NAMALWA (cell line): ENCODE measurements at places on chromosomes 1 and 21.

- DNase-seq: peak; percentile 88
Measured at GRCh38 chr1:182588500-182589396, at the start of gene RNASEL. Gene RNASEL, minus strand, starts transcription at chr1:182589256. Its CDS starts 2,450 bp downstream, at chr1:182586806.

GRCh38 chr1:91635763-91636162 is 135.1 kb downstream of the CDC7 start:
- no peak for DNase-seq

GRCh38 chr1:109547463-109548320 is 723 bp upstream of the GNAI3 start:
- peak; percentile 54 for DNase-seq

DNA sequence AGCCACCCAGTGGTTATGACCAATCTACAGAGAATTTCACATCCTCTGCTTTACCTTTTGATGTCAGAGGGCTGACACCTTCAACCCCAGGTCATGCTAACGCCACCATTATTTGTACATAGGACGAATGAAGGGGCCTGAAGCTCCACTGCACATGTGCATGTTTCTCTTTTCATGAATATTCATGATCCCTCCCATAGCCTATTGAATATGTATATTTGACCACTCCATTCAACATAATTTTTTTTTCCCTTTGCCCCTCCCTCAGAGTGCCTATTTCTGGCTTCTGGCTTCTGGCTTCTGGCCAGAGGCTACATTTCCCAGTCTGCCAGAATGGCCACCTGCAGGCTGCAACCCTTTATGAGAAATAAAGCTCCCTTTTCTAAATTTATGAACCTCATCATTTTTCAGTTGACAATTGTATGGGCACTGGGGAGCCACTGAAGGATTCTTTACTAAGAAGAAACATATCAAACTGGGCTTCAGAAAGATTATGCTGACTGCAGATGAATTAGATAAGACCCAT is 406.7 kb downstream of the SIPA1L2 start:
- peak; percentile 5 for DNase-seq

DNA sequence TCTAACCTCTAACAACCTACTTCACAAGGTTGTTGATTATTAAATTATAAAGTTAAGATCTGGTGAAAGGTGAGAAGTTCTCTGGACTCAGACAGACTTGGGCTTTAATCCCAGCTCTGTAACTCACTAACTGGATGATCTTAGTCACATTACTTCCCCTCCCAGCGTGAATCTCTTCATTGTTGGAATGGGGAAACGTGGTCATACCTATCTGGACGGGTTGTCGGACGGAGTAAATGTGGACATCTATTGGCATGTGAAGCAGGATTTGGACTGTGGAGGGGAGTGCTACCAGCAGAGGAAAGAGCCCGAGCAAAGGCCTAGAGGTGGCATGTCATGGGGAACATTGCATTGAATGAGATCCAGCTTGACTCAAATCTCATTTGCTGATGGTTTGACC is 45.1 kb upstream of the RPL11 start:
- no peak for DNase-seq

GRCh38 chr1:3246251-3246650 is 177.2 kb downstream of the PRDM16 start:
- DNase-seq: no peak

DNA sequence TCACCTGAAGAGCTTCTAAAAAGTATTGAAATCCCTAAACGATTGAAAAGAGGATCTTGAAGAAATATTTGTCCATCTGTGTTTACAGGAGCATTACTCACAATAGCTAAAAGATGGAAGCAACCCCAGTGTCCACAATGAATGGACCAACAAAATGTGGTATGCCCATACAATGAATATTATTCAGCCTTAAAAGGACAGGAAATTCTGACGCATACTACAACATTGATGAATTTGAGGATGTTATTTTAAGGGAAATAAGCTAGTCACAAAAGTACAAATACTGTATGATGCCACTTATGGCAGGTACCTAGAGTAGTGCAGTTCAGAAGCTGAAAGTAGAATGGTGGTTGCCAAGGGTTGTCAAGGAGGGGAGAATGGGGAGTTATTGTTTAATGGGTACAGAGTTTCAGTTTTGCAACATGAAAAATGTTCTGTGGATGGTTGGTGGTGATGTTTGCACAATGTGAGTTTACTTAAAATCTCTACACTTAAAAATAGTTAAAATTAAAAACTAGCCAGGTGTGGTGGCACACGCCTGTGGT is 37.1 kb upstream of the GADD45A start:
- DNase-seq: no peak

GRCh38 chr1:219686171-219686570 is 73.3 kb upstream of the ZC3H11B start:
- no peak for DNase-seq

DNA sequence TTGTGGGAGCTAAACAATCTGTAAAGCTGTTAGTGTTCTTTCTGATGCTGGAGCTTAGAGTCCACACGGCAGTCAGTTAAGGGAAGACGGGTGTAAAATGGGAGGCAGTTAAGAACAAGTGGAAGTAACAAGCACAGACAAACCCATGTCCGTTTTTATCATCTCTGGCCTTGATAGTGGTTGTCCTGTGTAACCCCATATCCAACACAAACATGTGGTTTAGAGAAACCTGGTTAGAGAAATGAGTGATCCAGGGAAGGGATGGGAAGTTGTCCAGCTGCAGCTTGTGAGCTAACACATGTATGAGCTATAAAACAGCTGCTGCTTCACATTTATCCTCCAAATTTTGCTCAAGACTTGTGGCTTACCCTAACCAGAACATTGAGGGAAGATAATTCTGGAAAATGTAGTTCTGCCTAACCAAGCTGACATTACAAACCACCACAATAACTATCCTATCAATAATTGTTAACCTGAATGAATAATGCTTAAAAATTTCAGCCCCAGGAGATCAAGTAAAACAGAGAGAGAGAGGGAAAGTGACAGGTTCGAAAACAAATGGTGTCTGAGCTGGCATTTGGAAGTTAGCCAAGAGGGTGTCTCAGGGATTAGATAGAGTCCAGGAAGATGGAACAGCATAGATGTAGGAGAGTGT is 10.6 kb upstream of the C1orf162 start:
- no peak for DNase-seq

DNA sequence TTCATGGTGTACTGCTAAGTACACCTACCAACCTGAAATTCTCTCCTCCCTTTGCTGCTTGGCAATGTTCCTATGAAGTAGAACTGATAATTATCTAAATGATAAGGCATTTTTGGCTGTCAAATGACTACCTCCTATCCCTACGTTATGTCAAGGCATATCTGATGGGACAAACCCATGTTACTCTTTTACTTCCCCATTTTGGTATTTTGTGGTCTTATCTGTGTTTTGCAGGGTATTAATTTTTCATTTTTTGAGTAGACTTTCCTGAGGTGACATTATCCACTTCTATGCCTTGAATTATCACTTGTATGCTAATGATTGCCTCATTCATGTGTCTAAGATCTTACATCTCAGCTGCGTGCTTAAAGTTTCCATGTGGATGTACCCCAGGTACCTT is 499.6 kb upstream of the B3GALT2 start:
- no peak for DNase-seq

GRCh38 chr21:43697758-43698643 is 20.9 kb upstream of the PDXK start:
- no peak for DNase-seq

- no peak for DNase-seq
Measured at GRCh38 chr1:14142397-14143100, 442.6 kb downstream of the PRDM2 start.

DNA sequence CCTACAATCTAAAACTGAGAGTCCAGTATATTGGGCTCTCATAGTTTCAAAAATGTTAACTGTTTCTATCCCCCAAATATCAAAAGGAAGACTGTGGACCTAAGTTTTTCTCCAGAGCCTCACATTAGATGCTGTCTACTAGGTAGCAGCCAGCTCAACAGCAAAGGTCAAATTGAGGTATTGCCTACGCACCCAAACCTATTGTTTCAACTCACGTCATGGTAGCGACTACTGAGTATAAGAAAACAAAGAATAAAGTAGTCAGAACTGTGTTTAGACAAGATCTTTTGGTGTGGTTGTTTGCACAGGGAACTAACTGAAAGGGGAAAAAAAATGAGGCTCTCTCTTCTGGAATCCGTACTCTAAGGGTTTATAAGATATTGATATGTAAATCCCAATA is 173.2 kb downstream of the LBR start:
- DNase-seq: no peak

GRCh38 chr1:205284420-205285144 is 37.0 kb downstream of the NUAK2 start:
- peak; percentile 91 for DNase-seq

DNA sequence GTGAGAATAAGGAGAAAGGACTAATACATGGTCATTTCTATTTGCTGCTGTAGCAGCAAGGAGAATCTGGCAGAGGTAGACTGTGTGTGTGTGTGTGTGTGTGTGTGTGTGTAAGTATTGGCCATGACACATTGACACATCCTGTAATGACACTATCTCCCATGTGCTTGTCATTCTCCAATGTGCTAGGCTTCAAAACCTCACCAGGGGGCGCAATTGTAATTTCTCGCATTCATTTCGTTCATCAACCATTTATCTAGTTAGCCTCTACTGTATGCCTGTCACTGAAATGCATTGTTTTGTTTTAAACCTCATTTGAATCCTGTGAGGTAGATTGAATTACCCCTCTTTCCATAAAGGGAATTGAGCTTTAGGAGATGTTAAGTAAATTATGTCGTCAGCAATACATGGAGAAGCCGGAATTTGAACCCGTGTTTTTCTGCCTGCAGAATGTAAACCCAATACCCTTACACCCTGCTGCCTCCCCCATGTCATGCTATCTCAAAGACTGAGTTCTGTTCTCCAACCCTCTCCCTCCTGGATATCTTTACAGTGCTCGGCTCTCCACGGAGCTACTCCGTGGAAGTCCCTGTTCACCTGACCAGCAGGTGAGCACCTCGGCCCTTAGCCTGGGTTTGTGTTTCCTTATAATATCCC is 100.8 kb downstream of the UCK2 start:
- DNase-seq: peak; percentile 91
